Right atrium auricular region (tissue), 2 donors: ENCODE measurements at places on chromosomes 7 and 10.
A peak's percentile ranks its signal among the peaks of the same experiment; 100 is the strongest.

GRCh38 chr10:93595378-93596161 lies 5.5 kb downstream of the RBP4 start:
- no peak for DNase-seq

- no peak for DNase-seq
Measured at GRCh38 chr7:25726170-25726780, 425.7 kb upstream of the NFE2L3 start.

DNA sequence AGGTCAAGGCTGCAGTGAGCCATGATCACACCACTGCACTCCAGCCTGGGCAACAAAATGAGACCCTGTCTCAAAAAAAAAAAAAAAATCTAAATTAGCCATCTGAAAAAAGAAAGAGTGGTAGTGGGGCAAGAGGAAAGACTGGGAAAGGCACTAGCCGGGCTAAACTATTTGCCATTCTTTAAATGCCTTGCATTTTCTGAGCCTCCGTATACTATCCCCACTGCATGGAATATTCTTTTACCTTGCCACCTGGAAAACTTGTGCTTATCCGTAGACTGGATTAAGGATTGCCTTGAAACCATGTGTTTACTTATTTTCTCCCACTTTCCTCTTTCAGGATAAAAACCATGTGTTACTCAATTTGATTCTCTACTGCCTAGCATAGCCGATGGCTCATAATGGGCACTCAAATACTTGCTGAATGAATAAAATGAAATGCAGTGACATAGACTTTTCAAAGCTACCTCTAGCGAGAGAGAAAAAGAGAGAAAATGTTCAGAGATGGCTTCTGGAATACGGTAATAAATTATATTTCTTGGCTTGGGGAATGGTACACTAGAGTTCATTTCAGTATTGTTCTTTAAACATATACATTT lies 30.6 kb downstream of the HYCC1 start:
- no peak for DNase-seq

DNA sequence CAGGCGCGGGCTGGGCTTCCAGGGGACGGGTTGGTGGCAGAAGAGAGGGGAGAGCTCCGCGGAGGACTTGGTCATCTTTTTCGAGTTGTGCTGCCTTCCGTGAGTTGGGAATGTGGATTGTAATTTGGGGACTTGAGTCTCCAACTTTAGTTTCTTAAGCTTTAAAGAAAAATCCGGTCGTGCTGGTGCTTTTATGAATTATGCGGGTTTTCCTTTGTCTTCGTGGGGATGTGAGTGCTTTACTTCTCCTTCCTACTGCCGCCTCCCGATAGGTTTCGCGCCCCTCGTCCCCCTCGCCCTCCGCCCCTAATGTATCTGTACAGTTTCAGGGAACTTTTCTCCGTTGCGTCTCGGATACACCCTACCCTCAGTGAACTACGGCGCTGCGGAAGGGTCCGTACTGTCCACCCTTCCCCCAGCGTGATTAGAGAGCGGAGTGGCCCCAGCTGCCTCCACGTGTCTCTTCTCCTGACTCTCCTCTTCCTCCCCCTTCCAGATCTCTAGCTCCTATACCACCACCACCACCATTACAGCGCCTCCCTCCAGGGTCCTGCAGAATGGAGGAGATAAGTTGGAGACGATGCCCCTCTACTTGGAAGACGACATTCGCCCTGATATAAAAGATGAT lies 649 bp downstream of the SCD start:
- DNase-seq, result no peak

DNA sequence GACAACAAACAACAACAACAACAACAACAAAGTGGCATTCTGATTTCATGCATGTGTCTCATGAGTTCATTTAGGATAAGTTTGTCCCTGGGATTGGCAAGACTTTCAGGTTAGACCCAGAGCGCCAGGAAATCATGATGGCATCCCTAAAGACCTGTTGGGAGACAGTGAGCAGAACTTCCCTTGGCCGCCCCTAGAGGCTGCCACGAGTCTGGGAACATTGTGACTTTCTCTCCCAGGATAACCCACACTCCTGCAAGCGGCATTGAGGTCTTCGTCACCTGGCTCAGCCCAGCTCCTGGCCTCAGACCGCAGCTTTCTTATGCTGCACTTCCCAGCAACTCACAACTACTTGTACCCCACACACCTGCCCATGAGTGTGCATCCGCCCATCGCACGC lies 80.5 kb upstream of the RNF32 start:
- peak; percentile 49 for DNase-seq

DNA sequence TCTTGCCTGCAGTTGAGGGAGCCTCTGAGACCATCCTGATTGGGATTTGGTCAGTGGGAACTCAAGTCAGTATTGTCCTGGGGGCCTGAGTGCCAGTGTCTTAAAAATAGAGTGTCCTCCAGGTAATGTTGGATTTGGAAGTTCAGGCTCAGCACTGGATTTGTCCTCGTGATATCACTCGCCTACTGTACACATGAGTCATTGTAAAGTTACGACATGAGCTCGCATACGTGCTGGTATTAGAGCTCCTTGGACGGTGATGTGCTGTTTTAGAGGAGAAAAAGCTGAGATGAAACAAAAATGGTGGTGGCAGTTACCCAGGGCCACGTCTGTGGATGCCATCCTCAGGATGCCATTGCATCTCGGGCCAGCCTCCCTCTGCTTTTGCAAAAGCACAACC lies 78.2 kb downstream of the MGMT start:
- no peak for DNase-seq

- no peak for DNase-seq
Measured at GRCh38 chr10:113493195-113493594, 59.7 kb upstream of the HABP2 start.

GRCh38 chr7:32036557-32036956 lies 33.6 kb downstream of the PDE1C start:
- no peak for DNase-seq

GRCh38 chr7:122136078-122136477 lies 8.0 kb downstream of the AASS start:
- DNase-seq, result no peak

DNA sequence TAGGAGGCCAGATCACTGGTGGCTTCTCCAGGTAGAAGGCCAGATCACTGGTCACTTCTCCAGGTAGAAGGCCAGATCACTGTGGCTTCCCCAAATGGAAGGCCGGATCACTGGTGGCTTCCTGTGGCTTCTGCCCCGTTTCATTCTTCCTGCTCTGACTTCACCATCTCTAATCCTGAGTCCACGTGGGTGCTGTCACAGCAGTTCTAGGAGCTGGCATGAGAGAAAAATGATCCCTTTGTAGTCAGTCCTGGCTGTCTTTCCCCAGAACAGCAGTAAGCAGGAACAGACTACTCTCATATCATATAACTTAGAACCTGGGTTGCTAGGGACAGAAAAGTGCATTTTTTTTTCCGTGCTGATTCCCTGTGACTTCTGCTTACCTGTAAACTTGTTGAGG lies 90.9 kb downstream of the ACTR3B start:
- DNase-seq, result no peak

DNA sequence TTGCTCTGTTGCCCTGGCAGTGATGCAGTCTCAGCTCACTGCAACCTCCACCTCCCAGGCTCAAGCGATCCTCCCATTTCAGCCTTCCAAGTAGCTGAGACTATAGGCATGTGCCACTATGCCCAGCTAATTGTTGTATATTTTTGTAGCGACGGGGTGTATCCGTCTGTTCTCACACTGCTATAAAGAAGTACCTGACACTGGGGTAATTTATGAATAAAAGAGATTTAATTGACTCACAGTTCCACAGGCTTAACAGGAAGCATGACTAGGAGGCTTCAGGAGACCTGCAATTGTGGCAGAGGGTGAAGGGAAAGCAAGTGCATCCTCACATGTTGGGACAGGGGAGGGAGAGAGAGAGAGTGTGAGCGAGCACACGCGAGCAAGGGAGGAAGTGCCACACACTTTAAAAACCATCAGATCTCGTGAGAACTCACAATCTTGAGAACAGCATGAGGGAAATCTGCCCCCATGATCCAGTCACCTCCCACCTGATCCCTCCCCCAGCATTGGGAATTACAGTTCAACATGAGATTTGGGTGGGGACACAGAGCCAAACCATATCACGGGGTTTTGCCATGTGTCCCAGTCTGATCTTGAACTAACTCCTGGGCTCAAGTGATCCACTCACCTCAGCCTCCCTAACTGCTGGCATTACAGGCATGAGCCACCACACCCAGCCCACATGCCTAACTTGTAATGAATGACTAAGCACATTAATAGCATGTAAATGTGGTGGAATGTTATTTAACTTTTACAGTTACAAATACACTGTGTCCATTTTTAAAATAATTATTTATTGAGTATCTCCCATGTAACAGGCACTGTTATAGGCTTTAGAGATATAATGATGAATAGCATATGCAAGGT lies 65.5 kb downstream of the RALA start:
- no peak for DNase-seq

GRCh38 chr10:11546581-11546980 lies 64.9 kb downstream of the USP6NL start:
- no peak for DNase-seq

DNA sequence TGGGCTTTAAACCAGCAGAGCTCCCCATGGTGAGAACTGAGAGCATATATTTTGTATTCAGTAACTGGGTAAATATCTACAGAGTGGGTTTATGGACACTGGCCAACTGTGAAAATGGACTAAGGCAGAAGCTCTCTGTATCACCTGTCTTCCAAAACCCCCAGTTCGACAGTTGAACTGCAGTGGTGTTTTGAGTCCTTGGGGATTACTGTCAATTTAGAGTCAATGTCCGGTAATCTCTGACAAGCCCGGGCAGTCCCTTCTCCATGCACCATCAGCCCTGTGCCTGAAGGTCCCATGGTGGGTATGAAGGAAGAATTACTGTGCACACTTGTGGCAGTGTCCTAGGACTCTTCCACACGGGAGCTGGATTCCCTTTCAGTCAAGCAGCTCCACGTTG lies 235.0 kb downstream of the CCSER2 start:
- no peak for DNase-seq
